ENCODE measurements at places on chromosomes 13 and 19.

DNA sequence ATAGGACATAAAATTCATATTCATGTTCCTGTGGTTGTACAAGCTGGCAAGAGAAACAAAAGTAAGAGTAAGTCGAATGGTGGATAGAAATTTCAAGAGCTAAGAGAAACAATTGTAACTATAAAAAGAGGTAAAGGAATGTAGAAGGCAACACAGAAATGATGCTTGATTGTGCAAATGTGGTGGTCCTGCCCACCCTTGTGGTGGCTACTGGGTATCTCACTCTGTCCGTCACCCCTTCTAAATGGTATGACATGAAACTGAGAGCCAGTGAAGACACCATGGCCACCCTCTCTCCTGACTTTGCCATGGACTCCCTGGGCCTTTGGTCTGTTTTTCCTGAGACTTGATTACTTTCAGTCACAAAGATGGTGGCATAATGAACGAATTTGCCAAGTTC lies 925.9 kb upstream of the SLITRK6 start:
- no peak for DNase-seq

- peak; percentile 58 for DNase-seq
Measured at GRCh38 chr19:1151917-1152587, 22.0 kb downstream of the SBNO2 start.

- DNase-seq: no peak
Measured at GRCh38 chr13:110697842-110698241, 8.1 kb downstream of the CARS2 start.

DNA sequence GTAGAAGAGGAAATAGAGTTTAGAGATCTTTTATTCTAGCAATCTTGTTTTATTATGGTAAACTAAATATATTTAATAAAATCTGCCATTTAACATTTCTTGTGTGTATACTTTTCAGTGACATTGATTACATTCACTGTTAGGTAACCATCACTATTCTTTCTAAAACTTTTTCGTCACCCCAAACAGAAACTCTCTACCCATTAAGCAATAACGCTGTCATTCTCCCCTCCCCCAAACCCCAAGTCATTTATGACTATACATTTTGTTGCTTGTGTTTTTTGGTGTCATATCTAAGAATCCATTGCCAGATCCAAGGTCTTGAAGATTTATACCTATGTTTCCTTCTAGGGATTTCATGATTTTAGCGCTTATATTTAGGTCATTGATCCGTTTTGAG lies 10.6 kb downstream of the URI1 start:
- DNase-seq: no peak

DNA sequence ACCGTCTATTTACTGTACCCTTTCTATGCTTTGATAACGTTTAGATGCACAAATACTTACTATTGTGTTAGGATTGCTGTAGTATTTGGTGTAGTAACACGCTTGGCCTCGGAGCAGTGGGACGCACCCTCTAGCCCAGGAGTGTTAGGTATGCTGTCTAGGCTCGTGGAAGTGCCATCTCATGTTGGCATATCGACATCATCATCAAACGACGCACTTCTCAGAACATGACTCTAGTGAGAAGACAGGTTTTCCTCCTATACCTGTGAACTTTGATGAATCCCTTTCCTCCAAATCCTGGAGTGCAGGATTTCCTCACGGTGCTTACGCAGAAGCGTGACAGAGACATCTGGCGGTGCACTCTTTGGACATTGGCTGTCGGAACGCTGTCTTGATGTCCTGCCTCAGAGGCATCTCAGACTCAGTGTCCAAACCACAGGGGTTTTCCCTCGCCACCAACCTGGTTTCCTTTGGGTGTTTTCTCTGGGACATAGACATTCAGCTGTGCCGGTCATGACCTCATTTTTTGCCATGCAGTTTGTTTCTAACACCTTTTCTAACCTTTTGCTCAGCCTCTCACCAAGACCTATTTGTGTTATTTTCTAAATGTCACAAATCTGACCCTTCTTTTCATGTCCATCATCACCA lies 6.3 kb downstream of the SNRNP70 start:
- no peak for DNase-seq

DNA sequence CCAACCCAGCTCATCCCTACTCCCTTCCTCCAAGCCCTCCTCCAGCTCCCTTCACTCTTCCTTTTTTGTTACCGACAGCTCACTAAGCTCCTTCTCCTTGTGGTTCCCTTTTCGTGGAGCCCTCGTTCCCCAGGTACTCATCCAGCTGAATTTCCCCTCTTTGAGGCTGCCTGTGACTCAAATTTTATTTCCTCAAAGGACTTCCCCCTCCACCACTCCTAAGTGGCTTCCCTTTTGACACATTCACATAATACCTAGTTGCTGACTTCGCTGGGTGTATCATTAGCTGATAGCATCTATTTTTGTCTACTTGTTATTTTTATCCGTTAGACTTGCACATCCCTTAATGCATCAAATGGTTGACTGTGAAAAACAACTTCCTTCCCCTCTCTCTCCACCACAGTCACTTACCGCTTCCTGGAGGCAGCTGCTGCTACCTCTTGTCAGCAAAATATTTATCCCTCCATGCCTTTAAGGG lies 14.5 kb downstream of the FFAR2 start:
- DNase-seq: no peak

DNA sequence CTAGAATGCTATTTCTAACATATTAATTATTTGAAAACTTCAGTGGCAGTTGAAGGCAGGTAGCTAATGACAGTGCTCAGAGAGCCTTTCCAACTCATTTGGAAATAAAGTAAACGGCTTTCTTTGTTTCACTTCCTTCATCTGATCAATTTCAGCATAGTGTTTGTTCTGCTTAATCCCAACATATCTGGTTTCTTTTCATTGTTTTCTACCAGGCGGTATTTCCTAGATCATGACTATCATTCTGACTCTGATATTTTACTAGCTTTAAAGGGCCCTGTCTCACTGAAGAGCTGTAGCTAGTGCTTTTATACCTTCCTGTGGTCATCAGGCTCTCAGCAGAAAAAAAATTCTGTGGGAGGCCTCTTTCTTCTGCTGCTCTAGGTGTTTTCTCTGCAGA lies 178.6 kb downstream of the RBM26 start:
- no peak for DNase-seq

DNA sequence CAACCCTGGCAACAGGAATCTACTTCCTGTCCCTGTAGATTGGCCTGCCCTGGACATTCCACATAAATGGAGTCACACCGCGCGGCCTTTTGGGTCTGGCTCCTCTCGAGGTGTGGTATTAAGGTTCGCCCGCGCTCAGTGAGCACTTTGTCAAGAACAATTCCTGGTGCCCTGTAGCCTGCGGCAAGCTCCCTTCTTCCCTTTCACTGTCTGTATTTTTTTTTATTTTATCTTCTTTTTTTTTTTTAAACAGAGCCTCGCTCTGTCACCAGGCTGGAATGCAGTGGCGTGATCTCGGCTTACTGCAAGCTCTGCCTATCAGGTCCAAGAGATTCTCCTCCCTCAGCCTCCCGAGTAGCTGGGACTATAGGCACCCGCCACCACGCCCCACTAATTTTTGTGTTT lies 28.3 kb downstream of the PEX11G start:
- DNase-seq: no peak

DNA sequence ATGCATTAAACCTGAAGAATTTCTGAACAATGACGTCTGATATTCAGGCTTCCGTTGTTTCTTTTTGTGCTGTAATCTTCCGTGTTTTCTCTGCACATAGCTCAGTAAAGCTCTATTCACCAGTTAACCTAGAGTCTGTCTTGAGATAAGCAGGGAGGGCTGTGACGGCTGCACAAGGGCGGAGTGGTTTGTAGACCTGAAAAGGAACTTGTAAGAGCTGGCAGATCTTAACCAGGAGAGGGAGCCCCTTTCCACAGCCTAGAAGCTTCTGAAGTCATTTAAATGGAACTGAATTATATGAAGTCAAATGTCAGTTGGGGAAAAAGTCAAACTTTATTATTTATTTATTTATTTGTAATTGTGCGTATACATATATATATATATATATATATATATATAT lies 27.5 kb downstream of the DPRX start:
- no peak for DNase-seq

DNA sequence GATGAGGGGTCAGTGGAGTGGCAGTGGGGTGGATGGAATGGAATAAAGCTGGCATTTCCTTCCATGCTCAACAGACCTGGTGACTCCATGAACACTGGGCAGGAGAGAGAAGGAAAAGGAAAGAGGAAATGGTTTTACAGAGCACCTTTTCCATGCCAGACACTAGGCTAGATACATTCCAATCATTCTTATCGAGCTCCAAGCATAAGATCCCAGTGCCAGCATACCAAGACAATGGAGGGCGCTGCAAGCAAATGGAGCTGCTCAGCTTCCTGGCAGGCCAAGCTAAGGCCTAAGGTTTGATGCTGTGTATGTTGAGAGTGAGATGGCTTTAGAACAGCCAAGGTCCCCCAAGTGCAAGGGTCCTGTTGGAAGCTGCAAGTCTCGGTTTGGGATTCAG lies 113.2 kb downstream of the HSPH1 start:
- DNase-seq: no peak

DNA sequence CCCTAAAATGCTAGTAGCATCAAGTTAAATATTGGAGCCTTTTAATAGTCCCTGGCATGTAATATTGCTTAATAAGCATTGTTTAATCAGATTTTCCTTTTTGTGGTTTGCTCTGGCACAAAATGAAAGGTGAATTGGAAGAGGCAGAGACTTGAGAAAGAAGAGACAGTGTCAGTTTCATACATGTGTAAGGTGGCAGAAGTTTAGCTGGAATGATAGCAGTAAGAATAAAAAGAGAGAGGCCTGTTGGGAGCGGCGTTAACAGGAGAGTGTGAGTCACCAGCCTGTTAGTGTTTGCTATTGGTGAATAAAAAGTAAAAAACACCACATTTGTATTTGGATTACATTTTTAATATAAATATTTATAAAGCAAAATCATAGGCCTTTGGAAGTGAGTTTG lies 145.3 kb downstream of the PDS5B start:
- peak; percentile 39 for DNase-seq

DNA sequence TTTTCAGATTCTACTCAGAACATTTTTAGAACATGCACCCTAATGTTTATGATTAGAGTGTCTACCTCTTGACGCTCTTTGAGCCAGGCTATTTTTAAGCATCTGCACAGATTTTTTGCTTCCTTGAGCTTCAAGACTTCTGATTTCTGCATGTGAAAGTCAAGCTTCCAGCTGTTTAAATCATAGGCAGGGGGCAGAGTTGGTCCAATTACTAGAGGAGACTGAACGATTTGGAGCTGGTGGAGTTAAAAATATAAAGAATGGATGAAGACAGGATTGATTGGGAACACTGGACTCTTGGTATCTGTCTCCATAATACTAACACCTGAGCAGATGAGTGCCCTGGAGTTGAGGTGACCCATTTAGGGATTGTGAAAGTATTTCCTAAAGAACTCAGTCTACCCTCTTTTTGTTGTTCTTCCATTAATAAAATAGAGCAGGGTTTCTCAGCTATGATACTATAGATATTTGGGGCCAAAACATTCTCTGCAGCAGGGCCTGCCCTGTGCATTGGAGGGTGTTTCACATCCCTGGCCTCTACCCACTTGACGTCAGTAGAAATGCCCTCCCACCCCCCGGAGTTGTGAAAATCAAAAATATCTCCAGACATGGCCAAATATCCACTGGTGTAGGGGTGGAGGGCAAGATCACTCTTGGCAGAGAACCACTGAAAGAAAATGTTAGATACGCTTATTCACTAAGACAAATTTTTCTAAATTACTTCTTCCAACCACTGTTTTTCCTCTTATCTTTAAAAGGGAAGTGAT lies 160.1 kb downstream of the COG6 start:
- DNase-seq: no peak

DNA sequence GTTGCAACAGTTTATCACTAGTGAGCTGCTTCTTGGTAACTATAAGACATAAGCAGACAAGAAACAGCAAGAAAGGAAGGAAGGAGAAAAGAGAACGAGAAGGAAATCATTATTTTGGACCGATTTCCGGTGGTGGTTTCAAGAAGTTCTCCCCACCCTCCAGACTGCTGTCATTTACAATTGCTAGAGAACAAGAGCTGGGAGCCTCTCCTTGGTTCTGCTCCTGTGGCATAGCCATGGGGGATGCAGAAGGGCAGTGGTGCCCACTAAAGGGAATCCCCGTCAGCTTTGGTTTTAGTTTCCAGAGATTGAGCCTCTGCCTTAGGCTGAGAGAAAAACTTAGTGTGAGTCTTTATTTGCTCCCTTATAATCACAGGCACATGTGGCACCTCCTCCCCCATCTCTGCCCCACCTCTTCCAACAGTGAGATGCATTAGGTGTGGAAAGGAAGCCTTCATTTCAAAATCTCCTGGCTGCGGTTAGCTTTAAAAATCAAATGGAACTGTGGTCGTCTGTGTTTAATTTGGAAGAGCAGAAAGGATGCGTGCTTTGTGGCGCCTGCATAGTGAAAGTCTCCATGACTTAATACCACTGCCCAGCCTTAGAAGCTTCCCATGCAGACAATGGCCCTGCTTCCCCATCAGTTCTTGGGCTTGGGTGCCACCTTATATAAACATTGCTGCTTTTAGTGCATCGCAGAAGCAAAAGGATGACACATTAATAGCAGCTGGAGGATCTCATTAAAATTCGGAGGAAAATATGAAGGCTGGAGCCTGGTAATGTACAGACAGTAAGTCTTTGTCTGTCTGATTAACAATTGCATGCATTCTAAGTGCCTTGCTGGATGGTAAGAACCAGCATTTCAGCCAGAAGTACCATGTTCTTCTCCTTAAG lies 25.0 kb downstream of the LRCH1 start:
- DNase-seq: peak; percentile 60

GRCh38 chr13:57877601-57878000 lies 246.1 kb downstream of the PCDH17 start:
- no peak for DNase-seq

GRCh38 chr13:38767506-38768265 lies 80.8 kb downstream of the FREM2 start:
- DNase-seq: no peak

DNA sequence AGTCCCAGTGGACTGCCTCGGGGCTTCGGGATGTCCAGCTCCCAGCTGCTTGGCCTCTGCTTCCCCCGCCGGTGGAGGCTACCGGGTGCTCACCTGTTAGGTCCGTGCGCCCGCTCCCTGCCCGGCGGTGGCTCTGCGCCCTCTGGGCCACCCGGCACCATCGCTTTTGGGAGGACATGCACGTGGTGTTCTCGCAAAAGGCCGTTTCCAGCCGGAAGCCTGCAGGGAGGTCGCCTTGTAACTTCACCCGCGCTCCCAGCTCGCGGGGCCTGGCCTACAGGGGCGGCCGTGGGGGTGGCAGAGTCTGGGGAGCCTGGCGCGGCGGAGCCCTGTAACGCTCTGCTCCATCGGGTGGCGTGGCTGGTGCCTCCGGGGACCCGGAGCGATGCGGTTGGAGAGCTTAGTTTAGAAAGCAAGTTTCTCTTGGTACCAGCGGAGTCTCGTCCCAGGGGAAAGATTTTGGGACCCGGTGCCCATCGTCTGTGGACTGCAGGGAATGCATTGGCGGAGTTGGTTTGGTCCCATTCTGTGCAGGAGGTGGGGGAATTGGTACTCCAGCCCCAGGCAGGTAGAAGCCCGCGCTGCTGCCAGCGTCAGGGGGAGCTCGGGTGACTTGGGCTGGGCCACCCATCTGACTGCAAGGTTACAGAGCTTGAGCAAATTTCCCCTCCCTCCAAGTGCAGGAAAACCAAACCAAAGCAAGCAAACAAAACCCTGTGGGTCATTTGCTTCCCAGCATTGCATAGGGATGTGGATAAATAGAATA lies 673 bp downstream of the SPATA13 start:
- peak; percentile 34 for DNase-seq
